ENCODE measurements at places on chromosomes 2 and 18.
A peak's percentile ranks its signal among the peaks of the same experiment; 100 is the strongest.

DNA sequence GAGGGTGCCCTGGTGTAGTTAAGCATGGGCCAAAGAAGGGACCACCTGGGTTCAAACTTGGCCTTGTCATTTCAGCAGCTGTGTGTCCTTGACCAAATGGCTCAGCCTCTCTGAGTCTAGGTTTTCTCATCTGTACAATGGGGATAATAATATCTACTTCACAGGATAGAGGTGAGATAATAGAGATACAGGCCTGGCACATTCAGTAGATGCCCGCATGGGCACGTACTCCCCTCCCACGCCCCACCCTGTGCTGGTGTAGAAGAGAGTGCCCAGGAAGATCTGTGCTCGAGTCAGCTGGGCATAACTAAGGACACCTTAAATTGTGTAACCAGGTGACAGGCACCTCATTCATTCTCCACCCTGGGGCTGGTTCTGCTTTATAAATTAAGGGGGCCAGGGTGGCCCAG lies 8.4 kb upstream of the TMEM185B start:
- DNase-seq = peak; percentile 25

GRCh38 chr2:220279840-220280239 lies 652.4 kb downstream of the SLC4A3 start:
- DNase-seq = no peak

DNA sequence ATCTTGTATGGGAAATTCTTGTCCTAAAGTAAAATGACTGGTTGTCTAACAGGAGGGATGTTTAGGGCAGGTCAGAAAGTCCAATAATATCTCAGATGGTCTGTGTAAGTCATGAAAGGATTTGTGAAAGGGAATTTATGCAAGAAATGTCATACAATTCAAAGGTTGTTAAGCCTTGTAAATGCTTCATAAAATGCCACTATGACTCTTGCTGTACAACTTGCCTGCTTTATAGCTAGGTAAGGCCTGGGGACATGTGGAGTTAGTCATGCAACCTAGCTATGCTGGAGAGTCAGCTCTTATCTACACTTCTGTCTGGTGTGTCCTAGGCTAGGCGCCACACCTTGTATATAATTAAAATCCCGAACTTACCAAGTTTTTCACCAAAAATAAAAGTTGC lies 36.9 kb upstream of the VWA3B start:
- no peak for DNase-seq

DNA sequence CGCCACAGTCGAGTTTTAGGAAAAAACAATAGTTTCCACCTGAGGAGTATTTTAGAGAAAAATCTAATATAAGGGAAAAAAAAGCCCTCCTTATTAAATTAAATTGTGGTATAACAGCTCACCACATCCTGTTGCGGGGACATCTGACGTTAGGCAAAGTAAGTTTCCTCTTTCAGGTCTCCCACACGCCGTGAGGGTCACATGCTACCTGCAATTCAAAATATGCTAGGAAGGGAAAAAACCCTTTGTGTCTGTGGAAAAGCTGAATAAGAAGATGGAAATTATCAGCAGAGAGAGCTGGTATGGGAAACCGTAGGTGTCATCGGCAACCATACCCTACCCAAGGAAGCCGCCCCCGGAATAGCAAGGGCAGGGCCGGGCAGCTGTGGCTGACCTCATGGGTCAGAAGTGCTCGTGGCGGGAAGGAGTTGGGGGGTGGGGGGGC lies 128.0 kb downstream of the NFATC1 start:
- peak; percentile 69 for DNase-seq

DNA sequence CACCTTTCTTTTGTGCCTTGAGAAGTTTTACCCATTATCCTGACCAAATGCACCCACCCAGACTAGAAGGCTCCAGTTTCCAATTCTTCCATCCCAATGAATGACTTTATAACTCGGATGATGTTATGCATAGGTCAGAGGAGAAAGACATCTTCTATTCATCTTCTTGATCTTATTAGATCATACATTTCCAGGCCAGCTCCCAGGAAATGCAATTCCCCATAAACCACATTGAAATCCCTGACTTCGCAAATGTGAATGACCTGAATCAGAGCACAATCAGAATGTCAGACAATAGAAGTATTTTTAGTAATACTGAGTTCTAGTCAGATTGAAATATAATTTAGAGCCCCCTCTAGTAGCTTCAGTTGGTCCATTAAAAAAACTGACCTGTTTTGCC lies 62.9 kb downstream of the NYAP2 start:
- no peak for DNase-seq

DNA sequence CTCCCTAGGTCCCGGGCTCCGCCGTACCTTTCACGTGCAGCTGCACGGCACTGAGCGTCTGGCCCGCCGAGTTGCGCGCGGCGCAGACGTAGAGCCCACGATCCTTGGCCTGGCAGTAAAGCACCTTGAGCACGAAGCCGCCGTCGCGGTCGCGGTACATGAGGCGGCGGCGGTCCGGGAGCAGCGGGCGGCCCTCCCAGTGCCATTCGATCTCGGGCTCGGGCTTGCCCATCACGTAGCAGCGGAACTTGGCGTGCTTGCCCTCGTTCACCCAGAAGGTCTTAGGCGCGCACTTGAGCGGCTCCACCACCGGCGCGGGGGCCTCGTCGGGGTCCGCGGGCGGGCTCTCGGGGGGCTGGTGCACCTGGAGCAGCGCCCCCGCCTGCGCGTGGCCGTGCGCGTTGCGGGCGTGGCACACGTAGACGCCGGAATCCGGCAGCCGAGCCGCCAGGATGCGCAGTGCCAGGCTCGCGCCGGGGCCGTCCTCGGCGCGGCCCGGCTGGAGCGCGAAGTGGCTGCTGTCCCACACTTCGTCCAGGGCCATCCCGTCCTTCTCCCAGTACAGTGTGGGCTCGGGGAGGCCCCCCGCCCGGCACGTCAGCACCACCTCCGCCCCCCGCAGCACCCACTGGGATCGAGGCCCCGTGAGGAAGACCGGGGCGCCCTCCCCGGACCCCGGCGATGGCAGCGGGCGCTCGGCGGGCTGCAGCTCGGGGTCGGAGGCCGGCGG lies 980 bp downstream of the OBSL1 start:
- DNase-seq = no peak

All from CD4-positive, alpha-beta T cell treated with Interleukin-4 for 4 hours (primary cell).